SK-N-SH treated with all-trans-retinoic acid at 6 μM for 48 hours (cell line): ENCODE measurements at places on chromosomes 12 and 14.

DNA sequence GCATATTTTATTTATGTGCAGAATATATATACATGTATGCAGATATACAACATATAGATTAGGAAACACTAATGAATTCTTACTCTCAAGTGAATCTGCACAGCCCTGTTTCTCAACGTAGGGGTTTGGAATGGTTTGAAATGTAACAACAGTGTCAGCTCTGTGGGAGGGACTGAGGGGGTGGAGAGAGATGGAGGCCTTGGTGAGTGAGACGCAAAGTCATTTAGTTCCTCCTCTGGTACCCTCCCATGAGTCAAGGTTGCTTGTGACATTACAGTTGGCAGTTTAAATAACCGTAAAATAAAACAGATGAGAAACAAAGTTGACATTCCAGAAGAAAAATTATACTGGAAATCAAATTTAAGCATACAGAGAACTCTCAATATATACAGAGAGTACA lies 313.0 kb upstream of the PRKD1 start:
- ATAC-seq = no peak

DNA sequence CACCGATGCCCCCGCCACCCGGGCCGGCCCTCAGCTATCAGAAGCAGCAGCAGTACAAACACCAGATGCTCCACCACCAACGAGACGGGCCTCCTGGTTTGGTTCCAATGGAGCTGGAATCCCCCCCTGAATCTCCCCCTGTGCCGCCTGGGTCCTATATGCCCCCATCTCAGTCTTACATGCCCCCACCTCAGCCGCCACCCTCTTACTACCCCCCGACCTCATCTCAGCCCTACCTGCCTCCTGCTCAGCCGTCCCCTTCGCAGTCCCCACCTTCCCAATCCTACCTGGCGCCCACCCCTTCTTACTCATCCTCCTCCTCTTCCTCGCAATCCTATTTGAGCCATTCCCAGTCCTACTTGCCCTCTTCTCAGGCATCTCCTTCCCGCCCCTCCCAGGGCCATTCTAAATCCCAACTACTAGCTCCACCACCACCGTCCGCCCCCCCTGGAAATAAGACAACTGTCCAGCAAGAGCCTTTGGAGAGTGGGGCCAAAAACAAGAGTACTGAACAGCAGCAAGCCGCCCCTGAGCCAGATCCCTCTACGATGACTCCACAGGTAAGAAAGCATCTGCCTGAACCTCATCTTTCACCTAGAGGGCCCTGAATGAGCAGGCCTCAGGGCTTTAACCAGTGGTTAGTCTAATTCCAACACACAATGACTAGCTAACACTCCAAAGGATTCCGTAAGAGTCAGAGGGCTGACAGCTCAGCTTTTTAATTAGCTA lies 851 bp downstream of the YLPM1 start:
- ATAC-seq = peak; percentile 5

GRCh38 chr14:105140581-105140980 lies 28.0 kb downstream of the JAG2 start:
- ATAC-seq = no peak

GRCh38 chr12:117842630-117843029 lies 126.2 kb downstream of the KSR2 start:
- ATAC-seq = no peak

DNA sequence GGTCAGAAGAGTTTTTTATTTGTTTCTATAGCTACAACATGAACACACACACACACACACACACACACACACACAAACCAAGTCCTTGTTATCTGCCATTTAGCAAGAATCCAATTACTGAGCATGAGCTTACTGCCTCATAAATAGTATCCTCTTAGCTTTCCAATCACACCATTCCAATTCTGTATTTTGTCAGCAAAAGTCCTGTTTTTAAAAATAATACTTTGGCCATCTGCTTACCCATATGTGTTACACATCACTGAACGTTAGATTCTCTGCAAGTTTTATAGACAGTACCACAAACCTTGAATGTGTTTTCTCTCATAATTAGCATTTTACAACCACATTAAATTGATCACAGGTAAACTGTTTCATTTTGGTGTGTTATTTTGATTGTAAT lies 1905.4 kb upstream of the FLRT2 start:
- no peak for ATAC-seq
